NCI-H446 treated with DMSO at 0.1 percent for 48 hours (cell line): ENCODE measurements at places on chromosomes 2 and 18.
A peak's percentile ranks its signal among the peaks of the same experiment; 100 is the strongest.

GRCh38 chr2:229417916-229418315 is 146.8 kb upstream of the PID1 start:
- DNase-seq, result no peak

DNA sequence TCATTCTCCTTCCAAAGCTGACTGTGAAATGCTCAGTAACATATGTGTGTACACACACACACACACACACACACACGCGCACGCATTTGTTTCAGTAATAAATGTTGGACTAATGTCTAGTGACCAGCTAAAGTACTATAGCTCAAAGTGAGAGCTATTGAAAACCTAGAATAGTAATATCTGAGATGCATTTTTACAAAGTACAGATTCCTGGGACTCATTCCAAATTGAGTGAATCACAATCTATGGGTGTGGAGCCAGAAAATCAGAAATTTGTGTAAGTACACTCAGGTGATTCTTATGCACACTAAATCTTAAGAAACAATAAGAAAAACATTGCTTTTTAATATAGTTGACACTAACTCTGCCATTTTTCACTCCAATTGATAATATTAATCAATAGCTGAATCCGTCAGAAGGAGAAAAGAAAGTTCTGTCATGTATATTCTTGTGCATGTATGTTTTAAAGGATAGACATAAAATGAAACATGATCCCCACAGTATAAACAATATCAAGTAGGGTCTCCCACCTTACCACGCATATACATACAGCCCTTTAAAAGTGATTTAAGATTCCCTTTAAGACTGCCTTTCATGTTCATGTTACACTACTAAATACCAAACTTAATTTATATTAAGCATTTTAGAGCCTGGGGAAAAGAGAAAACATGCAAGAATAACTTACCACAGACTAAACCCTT is 123.5 kb downstream of the ATAD2B start:
- no peak for DNase-seq

GRCh38 chr2:83471655-83472054 is 987.4 kb downstream of the SUCLG1 start:
- DNase-seq, result no peak

DNA sequence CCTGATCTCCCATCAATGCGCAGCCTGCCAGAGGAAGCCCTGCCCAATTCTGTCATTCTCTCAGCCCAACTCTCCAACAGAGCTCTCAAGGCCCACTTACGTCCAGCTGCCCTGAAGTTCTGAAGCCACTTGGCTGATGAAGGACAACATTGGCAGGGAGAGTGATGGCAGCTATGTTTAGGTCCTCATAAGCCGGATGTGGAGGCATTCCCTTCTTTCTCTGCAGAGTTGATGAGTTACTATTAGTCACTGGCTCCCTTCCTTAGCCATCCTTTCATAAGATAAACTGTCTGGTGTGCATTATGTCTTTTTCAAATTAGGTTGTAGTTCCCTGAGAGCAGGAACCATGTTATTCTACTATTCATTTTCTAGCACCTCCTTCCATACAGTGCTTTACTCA is 22.5 kb upstream of the TACR1 start:
- DNase-seq, result no peak

DNA sequence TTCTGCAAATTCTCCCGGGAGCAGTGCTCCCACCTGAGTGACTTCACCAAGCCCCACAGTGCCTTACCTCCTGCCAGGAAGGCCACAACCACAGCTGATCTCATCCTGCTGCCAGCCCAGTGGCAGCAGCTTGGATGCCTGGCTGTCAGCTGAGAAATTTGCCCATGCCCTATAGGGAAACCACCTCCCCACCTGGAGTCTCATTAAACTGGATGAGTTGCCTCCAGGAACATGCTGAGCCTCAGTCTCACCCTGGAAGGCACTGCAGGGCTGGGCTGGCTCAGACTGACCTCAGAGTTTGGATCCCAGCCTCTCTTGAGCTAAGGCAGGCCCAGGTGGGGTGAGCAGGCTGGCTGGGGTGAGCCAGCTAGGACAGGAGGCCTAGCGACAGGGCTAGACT is 23.3 kb downstream of the REEP1 start:
- no peak for DNase-seq

- no peak for DNase-seq
These were observed at the start of gene HSBP1L1 for GRCh38 chr18:79964330-79965118. HSBP1L1 (plus strand) TSS chr18:79964643; CDS start chr18:79964736, 93 bp downstream.

GRCh38 chr18:74336656-74337055 is 21.0 kb downstream of the C18orf63 start:
- no peak for DNase-seq

- no peak for DNase-seq
These were observed 288.6 kb downstream of the PTPRM start for GRCh38 chr18:7855671-7856070.

GRCh38 chr2:58065248-58065647 is 18.6 kb downstream of the VRK2 start:
- DNase-seq, result no peak

DNA sequence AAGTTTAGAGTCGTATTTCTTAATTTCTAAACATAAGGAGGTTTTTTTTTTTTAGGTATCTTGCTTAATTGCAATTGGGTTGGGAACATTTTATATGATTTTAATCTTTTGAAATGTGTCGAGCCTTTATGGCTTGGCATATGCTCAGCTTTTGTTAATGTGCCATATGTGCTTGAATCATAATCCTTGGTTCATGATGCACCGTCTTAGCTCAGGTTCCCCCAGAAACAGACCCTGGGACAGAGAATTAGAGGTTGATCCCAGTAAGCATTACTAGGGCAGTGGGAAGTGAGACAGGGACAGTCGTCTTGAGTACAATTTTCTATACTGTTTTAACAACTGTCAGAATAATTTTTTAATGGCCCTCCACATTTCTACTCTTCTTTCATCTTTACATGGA is 9.3 kb downstream of the CHCHD5 start:
- DNase-seq, result no peak

- DNase-seq, result no peak
These were observed 63.3 kb upstream of the SMAD7 start for GRCh38 chr18:49013961-49014604.

- no peak for DNase-seq
These were observed 43.9 kb downstream of the SS18 start for GRCh38 chr18:26046419-26047077.

DNA sequence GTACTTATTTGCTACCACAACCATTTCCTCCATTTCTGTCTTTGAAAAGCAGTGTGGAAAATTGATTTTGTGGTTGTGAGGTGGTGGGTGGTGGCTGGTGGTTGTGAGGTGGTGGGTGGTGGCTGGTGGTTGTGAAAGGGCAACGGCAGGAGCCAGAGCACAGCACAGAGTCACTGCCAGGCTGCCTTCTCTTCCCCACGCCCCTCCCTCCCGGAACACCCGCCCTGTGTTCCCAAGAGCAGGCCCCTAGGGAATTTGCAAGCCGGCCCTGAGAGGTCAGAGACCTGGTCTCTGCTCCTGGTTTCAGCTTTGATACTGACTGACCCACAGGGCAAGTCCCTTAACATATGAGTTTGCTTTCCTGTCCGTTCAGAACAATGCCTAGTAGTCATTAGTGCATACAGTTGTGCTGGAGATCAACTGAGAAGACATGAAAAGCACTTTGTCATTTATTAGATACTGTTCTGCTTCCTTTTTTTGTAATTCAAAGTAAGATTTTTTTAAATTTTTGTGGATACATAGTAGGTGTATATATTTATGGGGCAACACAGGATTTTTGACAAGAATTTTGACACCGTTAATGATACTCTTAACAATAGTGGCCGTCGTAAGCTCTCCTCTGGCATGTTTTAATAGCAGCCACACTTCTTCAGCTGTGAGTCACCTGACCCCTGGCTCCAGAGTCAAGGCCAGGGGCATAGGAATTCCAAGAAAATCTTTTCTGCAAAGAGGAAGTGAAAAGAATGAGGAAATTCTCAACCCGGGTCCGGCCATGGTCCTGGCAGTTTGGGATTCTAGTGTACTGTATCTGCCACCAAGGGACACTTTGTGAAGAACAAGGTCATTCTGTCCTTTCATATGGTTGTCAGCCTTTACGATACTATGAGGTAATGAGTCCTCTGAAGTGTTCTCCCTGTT is 53.2 kb downstream of the ITGA6 start:
- DNase-seq, result no peak

GRCh38 chr2:3703757-3704355 is 481 bp downstream of the DCDC2C start:
- no peak for DNase-seq

DNA sequence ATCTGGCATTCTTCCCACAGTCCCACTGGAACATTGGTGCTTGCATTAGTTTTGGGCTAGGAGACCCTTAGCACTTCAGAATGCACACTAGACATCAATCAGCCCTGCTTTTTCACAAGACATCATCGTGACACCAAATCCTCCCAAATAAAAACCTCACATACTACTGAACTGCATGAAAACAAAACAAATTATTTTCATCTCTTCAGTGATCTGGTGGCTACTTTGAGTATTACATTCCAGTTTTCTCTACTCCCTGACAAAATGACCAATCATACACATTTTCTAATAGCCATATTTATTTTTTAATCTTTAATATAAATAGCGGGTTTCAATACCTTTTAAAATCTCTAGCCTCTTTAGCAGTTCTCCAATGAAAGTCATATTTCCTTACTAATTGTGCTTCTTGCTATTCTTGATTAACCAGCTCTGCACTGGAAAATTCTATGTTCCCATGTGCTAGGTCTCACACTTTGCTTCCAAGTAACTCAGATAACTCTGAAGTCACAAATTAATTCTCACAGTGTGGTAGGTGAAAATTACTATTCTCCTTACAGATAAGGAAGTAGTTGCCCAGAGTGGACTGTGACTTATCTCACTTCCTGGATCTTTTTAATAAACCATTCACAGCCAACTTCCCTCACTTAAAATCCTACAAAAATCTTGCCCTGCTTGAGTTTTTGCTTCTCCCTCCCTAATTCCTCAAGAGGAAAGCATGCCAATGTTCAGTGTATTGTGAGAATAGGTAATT is 82.5 kb upstream of the EPB41L3 start:
- no peak for DNase-seq

- DNase-seq, result no peak
These were observed 59.6 kb downstream of the ATOH8 start for GRCh38 chr2:85813211-85813981.

GRCh38 chr2:102081606-102082005 is 60.9 kb upstream of the IL1R1 start:
- no peak for DNase-seq

GRCh38 chr2:204503869-204504268 is 41.4 kb upstream of the PARD3B start:
- DNase-seq, result no peak

DNA sequence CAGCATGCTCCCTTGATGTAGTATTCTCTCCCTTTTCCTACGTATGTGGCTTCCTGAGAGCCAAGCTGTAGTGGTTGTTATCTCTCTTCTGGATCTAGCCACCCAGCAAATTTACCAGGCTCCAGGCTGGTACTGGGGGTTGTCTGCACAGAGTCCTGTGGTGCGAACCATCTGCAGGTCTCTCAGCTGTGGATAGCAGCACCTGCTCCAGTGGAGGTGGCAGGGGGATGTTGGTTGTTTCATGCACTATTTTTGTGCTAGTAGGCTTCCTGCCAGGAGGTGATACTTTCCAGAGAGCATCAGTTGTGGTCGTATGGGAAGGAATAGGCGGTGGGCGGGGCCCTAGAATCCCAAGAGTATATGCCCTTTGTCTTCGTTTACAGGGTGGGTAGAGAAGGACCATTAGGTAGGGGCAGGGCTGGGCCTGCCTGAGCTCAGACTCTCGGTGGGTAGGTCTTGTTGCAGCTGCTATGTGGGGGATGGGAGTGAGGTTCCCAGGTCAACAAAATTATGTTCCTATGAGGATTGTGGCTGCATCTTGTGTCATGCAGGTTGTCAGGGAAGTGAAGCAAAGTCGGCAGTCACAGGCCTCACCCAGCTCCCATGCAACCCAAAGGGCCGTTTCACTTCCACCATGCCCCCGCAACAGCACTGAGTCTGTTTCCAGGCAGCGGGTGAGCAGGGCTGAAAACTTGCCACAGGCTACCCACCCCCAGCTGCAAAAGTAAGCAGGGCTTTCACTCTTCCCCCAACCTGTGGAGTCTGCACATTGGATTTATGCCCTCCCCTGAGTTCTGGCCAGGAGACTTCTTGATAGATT is 1139.5 kb downstream of the BCL11A start:
- DNase-seq, result no peak

GRCh38 chr2:207123335-207123744 is 42.4 kb downstream of the KLF7 start:
- no peak for DNase-seq

DNA sequence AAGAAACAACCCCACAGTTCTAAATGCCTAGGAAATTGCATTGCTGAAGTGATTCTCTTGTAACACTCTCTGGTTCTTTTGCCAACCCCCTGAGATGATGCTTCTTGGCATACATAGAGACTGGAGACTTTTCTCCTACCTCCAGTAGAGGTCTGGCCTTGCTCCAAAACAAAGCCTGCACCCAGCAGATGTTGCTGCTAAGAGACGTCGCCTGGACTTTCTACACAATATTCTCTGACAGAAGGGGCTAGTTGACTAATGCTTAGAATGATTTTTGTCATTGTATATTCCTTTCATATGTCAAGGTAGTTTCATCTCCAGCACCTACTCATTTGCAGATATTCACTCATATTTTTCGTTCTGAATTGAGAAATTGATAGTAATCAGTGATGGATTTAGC is 24.6 kb downstream of the SOWAHC start:
- peak; percentile 92 for DNase-seq

- DNase-seq, result no peak
These were observed 739.5 kb downstream of the SOCS6 start for GRCh38 chr18:71028285-71028762.

GRCh38 chr2:141647353-141647752 is 483.5 kb downstream of the LRP1B start:
- DNase-seq, result no peak

- DNase-seq, result no peak
These were observed 85.9 kb downstream of the ZNF407 start for GRCh38 chr18:74683573-74683972.

DNA sequence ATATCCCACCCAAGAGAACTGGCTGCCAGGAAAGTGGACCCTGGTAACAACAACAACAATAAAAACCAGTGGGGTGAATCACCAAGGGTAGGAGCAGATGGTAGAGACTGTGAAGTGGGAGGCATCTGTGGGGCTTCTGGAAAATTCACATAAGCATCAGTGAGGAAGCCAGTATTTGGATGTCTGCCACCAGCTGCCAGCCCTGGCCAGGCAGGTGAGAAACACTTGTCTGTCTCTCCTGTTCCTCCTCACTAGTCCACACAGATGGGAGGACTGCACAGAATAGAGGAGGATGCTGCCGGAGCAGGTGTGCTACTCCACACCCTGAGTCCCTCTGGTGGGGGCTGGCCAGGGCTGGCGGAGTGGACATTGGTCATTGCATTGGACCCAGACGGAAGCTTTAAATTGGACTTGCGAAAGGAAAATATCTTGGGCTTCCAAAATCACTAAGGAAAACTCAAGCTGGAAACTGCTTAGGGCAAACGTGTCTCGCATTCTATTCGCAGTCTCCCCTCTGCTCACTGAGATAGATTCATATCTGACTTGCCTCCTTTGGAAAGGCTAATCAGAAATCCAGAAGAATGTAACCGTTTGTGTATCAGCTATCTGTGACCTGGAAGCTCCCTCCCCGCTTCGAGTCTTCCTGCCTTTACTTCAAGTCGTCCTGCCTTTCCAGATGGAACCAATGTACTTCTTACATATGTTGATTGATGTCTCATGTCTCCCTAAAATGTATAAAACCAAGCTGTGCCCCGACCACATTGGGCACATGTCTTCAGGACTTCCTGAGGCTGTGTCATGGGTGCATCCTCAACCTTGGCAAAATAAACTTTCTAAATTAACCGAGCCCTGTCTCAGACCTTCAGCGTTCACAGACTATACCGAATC is 69.1 kb downstream of the NAB1 start:
- peak; percentile 34 for DNase-seq
